ENCODE measurements at places on chromosomes 3 and 15. TPM values are rescaled to one million over a fixed set of nuclear protein-coding genes. Genes with fewer than 3 reads are reported as not detected.

CCDC50 gene
- total RNA-seq: 86.3 TPM

CHCHD6 gene
- total RNA-seq: 18.6 TPM

ITIH1 gene
- not detected for total RNA-seq

CX3CR1 gene
- total RNA-seq: not detected

FRMD4B gene
- total RNA-seq: 0.29 TPM

THBS1 gene
- 114 TPM for total RNA-seq

ZNF280D gene
- 13.8 TPM for total RNA-seq
